ENCODE measurements at places on chromosomes 5 and 9.

DNA sequence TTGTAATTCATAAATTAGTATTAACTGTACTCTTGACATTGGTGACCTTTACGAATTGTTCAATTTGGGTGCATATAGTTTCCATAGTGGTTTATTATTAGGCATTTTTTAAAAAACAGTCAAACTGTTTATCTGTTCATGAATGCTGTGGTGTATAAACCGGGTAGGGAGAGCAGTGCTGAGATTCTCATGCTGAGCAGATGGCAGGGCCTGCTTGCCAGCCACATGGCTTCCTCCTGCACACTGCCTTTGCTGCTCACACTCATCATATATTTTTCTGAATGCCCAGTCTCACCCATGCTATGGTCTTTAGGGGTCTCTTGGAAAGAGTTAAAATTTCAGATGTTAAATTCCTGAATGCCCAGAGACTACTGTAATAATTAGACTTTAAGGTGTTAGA is 40.8 kb downstream of the NNT start:
- no peak for DNase-seq

DNA sequence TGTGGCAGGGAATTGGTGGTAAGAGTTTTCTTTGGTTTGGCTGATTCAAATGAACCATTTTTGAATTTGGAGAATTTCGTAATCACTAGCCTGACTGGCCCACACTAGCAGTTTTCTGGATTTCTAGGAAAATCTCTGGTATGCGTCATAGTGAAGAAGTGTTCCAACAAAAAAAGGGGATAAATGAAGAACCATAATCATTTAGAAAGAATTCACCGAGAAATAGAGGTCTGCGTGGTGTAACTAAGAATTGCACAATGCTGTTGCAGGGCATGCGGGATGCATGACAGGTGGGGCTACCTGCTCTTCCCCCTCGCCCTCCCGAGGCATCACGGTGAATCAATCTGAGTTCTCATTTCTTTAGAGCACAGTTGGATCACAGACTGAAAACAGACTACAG is 232.3 kb upstream of the PAPPA start:
- DNase-seq: no peak

DNA sequence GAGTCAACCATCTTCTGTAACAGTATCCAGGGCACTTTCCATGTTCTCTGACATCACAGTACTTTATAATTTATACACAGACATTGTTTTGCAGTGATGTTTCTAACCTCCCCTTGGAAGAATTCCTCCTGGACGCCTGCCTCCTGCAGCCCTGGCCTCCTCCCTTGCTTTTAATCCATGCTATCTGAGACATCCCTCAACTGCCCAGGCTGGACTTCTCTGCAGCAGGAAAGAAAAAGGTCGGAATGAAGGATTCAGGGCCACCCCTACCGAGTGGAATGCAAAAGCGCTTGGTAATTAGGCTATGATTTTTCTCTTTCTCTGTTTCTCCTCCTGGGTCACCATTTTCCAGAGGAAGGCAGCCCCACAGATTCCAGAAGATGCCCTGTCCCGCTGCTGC is 47.0 kb upstream of the SHC3 start:
- DNase-seq: no peak

GRCh38 chr5:171149772-171150171 is 159.3 kb upstream of the TLX3 start:
- DNase-seq: no peak

DNA sequence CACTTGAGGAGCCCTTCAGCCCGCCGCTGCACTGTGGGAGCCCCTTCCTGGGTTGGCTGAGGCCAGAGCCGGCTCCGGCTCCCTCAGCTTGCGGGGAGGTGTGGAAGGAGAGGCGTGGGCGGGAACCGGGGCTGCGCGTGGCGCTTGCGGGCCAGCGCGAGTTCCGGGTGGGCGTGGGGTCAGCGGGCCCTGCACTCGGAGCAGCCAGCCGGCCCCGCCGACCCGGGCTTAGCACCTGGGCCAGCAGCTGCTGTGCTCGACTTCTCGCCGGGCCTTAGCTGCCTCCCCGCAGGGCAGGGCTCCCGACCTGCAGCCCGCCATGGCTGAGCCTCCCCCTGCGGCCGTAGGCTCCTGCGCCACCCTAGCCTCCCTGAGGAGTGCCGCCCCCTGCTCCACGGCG is 6.2 kb upstream of the SHB start:
- DNase-seq: no peak

DNA sequence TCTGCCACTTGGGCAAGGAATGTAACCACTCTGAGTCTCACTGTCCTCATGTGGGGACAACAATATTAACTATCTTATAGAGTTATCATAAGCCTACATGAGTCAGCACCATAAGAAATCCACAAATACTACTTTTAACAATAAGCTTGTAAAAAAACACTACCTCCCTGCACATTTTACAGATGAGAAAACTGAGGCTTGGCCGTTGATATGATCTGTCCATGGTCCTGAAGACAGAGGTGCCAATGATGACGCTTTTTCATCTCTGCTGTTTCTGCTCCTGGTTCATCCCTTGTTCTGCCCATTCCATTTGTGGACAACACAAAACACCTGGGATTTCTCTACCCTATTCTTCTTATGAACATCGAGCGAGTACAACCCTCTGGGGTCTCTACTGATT is 23.4 kb upstream of the STRBP start:
- DNase-seq: no peak

GRCh38 chr9:113954591-113954990 is 78.5 kb downstream of the ZNF618 start:
- no peak for DNase-seq

GRCh38 chr9:114168281-114169028 is 13.1 kb downstream of the COL27A1 start:
- no peak for DNase-seq

DNA sequence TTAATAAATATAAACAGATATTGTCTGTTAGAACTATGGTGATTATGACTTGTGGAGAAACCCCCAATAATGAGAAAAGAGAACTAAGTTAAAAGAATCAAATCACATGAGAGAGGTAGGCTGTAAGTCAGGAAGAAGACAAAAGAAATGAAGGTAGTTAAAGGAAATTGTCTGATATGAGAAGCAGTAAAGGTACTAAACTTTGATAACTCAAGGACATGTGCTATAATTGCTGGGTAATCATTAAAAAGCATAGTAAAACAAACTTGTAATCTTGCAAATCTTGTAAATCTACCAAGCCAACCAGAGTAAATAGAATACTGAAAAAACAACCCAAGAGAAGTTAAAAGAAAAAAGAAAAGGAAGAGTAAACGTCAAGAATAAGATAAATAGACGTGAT is 207.0 kb upstream of the CTNND2 start:
- DNase-seq: no peak

DNA sequence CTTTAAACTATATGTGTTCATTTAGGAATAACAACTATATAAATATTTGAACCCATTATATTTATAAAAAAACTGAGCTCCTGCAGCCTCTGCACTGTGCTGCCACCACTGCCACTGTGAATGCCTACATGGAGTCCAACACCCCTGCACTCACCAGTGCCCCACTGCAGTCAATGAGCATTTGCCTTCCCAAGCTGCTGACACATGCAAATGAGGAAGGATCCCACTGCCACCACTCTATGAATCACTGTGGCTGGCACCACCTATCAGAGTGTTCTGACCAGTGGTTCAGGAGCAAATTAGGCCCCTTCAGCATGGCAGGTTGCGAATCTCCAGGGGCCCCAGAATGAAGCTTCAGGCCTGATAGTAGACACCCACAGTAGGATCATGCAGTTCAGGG is 9.1 kb downstream of the IFNA5 start:
- no peak for DNase-seq

- no peak for DNase-seq
These were observed 126.4 kb upstream of the ICE1 start for GRCh38 chr5:5296051-5296450.

GRCh38 chr5:322281-322941 is 897 bp downstream of the AHRR start:
- no peak for DNase-seq

- no peak for DNase-seq
These were observed 208.8 kb downstream of the MRPS30 start for GRCh38 chr5:45017568-45017967.

- no peak for DNase-seq
These were observed 23.5 kb downstream of the PDGFRB start for GRCh38 chr5:150131978-150132694.

DNA sequence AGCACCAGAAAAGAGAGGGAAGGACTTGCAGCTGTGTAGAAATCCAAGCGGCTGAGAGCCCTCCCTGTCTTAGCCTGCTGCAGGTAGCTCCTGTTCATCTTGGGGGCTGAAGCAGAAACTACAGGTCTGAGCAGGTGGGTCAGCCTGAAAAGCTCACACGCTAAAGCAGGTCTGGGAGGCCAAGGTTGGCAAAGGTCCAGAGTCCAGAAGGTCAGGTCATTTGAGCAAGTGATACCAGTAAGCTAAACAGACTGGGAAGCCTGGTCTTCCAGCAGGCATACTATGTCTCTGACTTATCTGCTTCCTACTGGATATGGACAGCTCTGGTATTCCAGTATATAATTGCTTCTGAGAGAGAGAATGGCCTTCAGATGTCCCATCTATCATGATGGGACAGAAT is 26.2 kb downstream of the PTCD2 start:
- DNase-seq: no peak

DNA sequence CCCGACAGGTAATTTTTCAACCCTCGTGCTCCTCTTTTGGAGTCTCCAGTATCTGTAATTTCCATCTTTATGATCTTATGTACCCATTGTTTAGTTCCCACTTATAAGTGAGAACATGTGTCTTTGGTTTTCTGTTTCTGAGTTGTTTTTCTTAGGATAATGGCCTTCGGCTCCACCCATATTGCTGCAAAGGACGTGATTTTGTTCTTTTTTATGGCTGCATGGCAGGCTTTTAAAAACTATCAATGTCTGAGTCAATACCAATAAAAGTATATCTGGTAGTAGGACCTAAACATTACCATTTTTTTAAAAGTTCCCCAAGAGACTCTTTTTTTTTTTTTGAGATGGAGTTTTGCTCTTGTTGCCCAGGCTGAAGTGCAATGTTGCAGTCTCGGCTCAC is 3.9 kb upstream of the SLC26A2 start:
- no peak for DNase-seq

- DNase-seq: no peak
These were observed 1312.6 kb upstream of the DMAC1 start for GRCh38 chr9:9112001-9112720.

DNA sequence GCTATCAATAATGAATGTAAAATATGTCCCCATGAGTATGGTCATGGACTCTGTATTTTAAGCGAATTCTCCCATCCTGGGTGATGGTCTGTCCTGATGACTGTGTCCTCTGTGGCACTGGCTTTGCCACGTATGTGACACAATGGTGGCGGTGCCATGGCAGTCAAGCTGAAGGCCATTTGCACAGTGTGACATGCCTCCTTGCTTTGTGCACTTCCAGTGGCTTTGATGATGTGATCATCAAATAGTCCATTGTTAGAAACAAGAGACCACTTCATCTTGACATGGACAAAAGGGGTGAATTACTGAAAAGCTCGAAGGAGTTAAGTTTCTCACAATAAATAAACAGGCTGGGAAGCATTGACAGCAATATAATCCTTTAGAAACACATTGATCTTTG is 31.0 kb upstream of the PRRC1 start:
- no peak for DNase-seq

DNA sequence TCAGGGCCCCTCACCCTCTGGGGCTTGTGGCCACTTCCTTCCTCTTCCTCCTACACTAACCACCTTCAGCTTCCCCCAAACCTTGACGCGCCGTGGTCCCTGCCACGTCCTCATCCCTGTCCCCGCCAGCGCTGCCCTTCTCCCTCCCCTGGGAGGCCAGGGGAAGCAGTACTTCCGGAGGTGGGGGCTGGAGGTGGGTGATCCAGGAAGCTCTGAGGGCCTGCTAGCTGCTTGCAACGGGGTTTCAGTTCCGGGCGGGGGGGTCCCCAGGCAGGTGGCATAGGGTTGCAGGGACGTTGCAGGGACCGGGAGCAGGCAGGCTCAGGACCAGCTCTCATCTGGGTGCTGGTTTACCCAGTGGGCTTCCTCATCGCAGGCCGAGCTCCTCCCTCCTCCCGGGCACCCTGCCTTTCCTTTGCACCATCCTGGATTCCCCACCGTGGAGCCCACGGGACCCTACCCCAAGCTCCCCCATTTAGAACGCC is 70.0 kb downstream of the RXRA start:
- no peak for DNase-seq

DNA sequence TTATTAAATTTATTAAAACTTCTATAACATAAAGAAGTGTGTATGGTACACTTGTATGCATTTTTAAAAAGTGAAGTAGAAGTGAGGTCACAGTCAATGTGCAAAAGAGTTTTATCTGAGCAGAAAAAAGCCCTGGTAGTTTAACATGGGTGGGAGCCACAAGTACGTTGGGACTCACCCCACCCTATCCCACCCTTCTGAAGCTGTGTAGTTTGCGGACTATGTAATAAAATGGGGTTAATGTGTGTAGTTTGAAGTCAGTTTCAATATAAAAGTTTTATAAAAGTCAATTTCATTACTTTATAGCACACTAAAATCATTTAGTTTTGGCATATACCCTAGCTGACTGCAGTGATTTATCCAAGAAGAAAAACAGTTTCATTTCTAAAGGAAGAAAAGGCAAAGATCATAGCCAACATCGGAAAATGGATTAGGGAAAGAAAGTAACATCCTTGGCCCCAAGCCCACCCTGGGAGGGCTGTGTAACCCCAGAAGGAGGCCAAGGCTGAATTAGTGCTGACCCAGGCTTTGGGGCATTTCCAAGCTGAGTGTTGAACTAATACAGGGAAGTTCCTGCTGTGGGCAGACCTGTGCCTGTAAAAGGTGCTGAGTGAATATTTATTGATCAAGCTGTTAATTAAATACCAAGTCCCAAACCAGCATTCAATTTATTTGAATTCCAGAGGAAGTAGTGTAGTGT is 398.6 kb upstream of the ADAMTSL1 start:
- no peak for DNase-seq

DNA sequence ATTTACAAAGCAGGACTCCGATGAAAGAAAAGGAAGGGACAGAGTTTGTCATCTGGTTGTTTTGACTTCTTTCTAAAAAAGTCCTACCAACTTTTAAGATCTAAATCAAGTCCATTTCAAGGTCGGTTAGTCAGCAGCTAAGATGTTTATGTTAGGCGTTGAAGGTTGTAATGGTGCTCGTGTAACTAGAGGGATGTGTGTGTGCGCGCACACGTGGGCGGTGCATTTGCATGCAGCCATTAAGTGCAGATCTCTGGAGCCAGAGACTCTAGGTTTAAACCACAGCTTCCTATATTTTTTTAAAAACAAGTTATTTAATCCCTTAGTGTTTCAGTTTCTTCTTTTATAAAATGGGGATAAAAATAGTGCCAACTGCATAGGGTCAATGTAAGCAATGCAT is 77.0 kb upstream of the SMIM32 start:
- no peak for DNase-seq

- no peak for DNase-seq
These were observed 6.2 kb downstream of the SAP30L start for GRCh38 chr5:154451957-154452356.

GRCh38 chr9:91800473-91801030 is 149.5 kb downstream of the ROR2 start:
- no peak for DNase-seq

DNA sequence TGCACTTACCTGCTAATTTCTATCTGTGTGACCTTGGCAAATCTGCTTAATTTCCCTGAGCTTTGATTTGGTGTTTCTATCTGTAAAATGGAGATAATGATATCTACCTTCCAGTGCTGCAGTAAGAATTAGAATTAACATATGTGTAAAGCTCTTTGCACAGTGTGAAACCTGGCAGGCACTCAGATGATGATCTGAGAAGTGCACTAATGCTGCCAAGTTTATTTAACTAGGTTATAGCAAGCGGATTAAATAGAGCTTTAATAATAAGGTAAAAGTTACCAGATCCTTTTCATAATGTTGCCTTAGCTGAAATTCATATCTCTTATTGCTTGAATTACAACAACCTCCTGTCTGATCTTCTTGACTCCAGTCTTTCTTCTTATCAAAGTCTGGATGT is 315.3 kb upstream of the CD180 start:
- DNase-seq: no peak
